ENCODE measurements at places on chromosomes 12 and 14. TPM values are rescaled to one million over a fixed set of nuclear protein-coding genes. Genes with fewer than 3 reads are reported as not detected.

Gene SYT10
- total RNA-seq, result not detected

Gene EML5
- total RNA-seq, result 0.13 TPM

Gene SLC7A8
- total RNA-seq, result not detected

Gene WIF1
- total RNA-seq, result not detected

Gene SLCO1A2
- not detected for total RNA-seq
